ENCODE measurements at places on chromosomes 5 and 9.

GRCh38 chr5:54018438-54018837 is 291.9 kb downstream of the ARL15 start:
- no peak overlapping the region for H3K27ac ChIP-seq
- H3K4me3 ChIP-seq: no peak overlapping the region
- H3K4me1 ChIP-seq: peaks cover 2% of the 10 kb centered on the region
- H3K27me3 ChIP-seq: no peaks in the 10 kb centered on the region
- DNase-seq: no peak

DNA sequence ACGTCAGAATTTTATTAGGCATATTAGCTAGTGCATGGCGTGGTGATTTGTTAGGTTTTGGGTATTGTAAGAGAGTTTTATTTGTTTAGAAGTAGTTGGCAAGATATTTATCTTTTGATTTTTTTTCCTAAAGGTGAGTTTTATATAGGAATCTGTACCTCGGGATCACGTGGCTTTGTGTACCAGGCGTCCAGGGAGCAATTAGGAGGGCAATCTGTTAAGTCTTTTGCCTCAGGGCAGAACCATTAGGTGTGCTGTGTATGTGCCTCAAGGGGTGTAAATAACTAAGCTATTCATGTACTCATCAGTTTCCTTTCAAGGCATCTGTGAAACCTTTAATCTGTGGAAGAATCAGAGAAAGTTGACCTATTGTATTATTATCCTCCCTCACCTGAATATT is 39.4 kb downstream of the ZSWIM6 start:
- no peak overlapping the region for H3K27ac ChIP-seq
- H3K27me3 ChIP-seq: no peaks in the 10 kb centered on the region
- no peak overlapping the region for H3K4me3 ChIP-seq
- H3K4me1 ChIP-seq: no peaks in the 10 kb centered on the region

GRCh38 chr5:150340614-150341255 is 16.8 kb upstream of the TCOF1 start:
- H3K36me3 ChIP-seq: no peaks in the 10 kb centered on the region
- DNase-seq: no peak
- H3K27me3 ChIP-seq: no peaks in the 10 kb centered on the region
- H3K27ac ChIP-seq: no peak overlapping the region
- H3K4me1 ChIP-seq: no peaks in the 10 kb centered on the region

GRCh38 chr5:100777680-100778300 is 125.3 kb downstream of the ST8SIA4 start:
- H3K27ac ChIP-seq: no peak overlapping the region
- H3K4me3 ChIP-seq: no peak overlapping the region
- no peaks in the 10 kb centered on the region for H3K27me3 ChIP-seq
- no peak for DNase-seq

- H3K27me3 ChIP-seq: peaks cover 16% of the 10 kb centered on the region
- no peaks in the 10 kb centered on the region for H3K36me3 ChIP-seq
- no peak overlapping the region for H3K4me3 ChIP-seq
- H3K27ac ChIP-seq: no peak overlapping the region
- H3K4me1 ChIP-seq: peaks cover 26% of the 10 kb centered on the region
Observed at GRCh38 chr5:172685091-172685490, 44.0 kb downstream of the NEURL1B start.

GRCh38 chr9:96148634-96149532 is 153.1 kb downstream of the HSD17B3 start:
- no peak for DNase-seq
- no peak overlapping the region for H3K4me3 ChIP-seq
- H3K4me1 ChIP-seq: peaks cover 10% of the 10 kb centered on the region
- H3K27me3 ChIP-seq: no peaks in the 10 kb centered on the region
- no peak overlapping the region for H3K27ac ChIP-seq
- no peaks in the 10 kb centered on the region for H3K36me3 ChIP-seq

GRCh38 chr5:147555176-147555575 is 45.3 kb upstream of the DPYSL3 start:
- H3K4me3 ChIP-seq: no peak overlapping the region
- no peaks in the 10 kb centered on the region for H3K4me1 ChIP-seq
- no peaks in the 10 kb centered on the region for H3K36me3 ChIP-seq
- H3K27ac ChIP-seq: no peak overlapping the region
- no peaks in the 10 kb centered on the region for H3K27me3 ChIP-seq
- no peak for DNase-seq

- no peak overlapping the region for H3K27ac ChIP-seq
- no peaks in the 10 kb centered on the region for H3K4me1 ChIP-seq
- DNase-seq: no peak
- H3K27me3 ChIP-seq: peaks cover 24% of the 10 kb centered on the region
- no peak overlapping the region for H3K4me3 ChIP-seq
Observed at GRCh38 chr9:98950262-98950661, 6.6 kb downstream of the COL15A1 start.

- no peak overlapping the region for H3K4me3 ChIP-seq
- H3K27ac ChIP-seq: no peak overlapping the region
- no peaks in the 10 kb centered on the region for H3K36me3 ChIP-seq
- DNase-seq: no peak
- H3K4me1 ChIP-seq: no peaks in the 10 kb centered on the region
Observed at GRCh38 chr9:134712926-134713325, 71.3 kb downstream of the COL5A1 start.

DNA sequence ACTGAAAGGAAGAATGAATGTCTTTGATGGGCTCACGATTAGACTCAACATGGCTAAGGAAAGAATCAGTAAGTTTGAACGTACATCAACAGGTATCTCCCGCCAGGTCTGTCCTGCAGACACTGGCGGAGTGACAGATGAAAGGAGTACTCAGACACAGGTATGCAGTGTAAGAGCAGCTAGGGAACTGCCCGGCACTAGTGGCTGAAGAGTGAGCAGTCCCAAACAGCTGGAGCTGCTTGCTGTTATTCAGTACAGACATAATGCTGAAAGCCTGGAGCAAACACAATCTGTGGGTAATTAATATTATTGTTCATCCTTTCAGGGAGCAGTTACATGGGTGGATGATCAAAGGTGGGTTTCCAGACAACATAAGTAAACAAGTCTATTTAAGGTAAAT is 835.5 kb downstream of the TLE4 start:
- no peak overlapping the region for H3K4me3 ChIP-seq
- H3K27me3 ChIP-seq: no peaks in the 10 kb centered on the region
- no peaks in the 10 kb centered on the region for H3K36me3 ChIP-seq
- H3K4me1 ChIP-seq: no peaks in the 10 kb centered on the region

GRCh38 chr5:109196823-109197160 is 213.0 kb downstream of the PJA2 start:
- DNase-seq: no peak
- H3K4me1 ChIP-seq: no peaks in the 10 kb centered on the region
- H3K27ac ChIP-seq: no peak overlapping the region

DNA sequence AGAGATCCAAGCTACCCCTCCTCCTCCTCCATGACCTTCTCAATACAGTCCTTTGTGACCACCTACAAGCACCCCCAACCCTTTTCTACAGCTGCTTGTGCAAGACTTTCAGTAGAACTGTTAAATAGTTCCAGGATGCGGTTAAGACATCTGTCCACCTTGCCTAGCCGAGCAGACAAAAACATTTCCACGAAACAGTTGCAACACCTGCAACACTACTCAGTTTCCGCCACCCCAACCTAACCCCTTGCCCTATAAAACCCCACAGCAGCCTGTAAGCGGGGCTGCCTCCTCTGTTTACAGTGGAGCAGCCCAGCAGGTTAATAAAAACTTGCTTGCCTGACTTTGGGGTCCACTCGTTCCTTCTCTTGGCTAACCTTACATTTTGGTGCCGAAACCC is 1803.5 kb upstream of the CDH6 start:
- no peak overlapping the region for H3K27ac ChIP-seq
- H3K4me1 ChIP-seq: no peaks in the 10 kb centered on the region
- no peaks in the 10 kb centered on the region for H3K36me3 ChIP-seq
- no peaks in the 10 kb centered on the region for H3K27me3 ChIP-seq
- DNase-seq: no peak
- no peak overlapping the region for H3K4me3 ChIP-seq

GRCh38 chr9:1002678-1003077 is 26.2 kb downstream of the DMRT3 start:
- no peaks in the 10 kb centered on the region for H3K4me1 ChIP-seq
- H3K27ac ChIP-seq: no peak overlapping the region
- no peaks in the 10 kb centered on the region for H3K27me3 ChIP-seq

GRCh38 chr9:32350682-32351081 is 33.8 kb upstream of the ACO1 start:
- H3K27ac ChIP-seq: no peak overlapping the region
- H3K36me3 ChIP-seq: no peaks in the 10 kb centered on the region
- H3K4me1 ChIP-seq: no peaks in the 10 kb centered on the region
- no peak for DNase-seq

GRCh38 chr9:16426716-16427115 is 443.8 kb downstream of the BNC2 start:
- peaks cover 2% of the 10 kb centered on the region for H3K4me1 ChIP-seq
- H3K27me3 ChIP-seq: no peaks in the 10 kb centered on the region
- no peak overlapping the region for H3K4me3 ChIP-seq
- DNase-seq: no peak
- H3K36me3 ChIP-seq: no peaks in the 10 kb centered on the region

- no peak for DNase-seq
- no peaks in the 10 kb centered on the region for H3K27me3 ChIP-seq
Observed at GRCh38 chr5:78416677-78417425, 56.4 kb downstream of the SCAMP1 start.

GRCh38 chr9:80596579-80596978 is 1024.8 kb downstream of the TLE4 start:
- no peak overlapping the region for H3K4me3 ChIP-seq
- no peaks in the 10 kb centered on the region for H3K27me3 ChIP-seq
- no peaks in the 10 kb centered on the region for H3K36me3 ChIP-seq

- H3K27ac ChIP-seq: no peak overlapping the region
- peaks cover 10% of the 10 kb centered on the region for H3K4me1 ChIP-seq
- H3K27me3 ChIP-seq: no peaks in the 10 kb centered on the region
- DNase-seq: no peak
Observed at GRCh38 chr9:136619742-136620440, 42.8 kb upstream of the EGFL7 start.

GRCh38 chr5:125835293-125836172 is 587.7 kb upstream of the GRAMD2B start:
- DNase-seq: no peak
- no peak overlapping the region for H3K27ac ChIP-seq
- no peak overlapping the region for H3K4me3 ChIP-seq
- no peaks in the 10 kb centered on the region for H3K36me3 ChIP-seq
- no peaks in the 10 kb centered on the region for H3K4me1 ChIP-seq

GRCh38 chr5:150263801-150264621 is 25.6 kb downstream of the CAMK2A start:
- no peaks in the 10 kb centered on the region for H3K36me3 ChIP-seq
- DNase-seq: no peak
- H3K27me3 ChIP-seq: no peaks in the 10 kb centered on the region
- no peak overlapping the region for H3K27ac ChIP-seq
- no peaks in the 10 kb centered on the region for H3K4me1 ChIP-seq

- no peaks in the 10 kb centered on the region for H3K36me3 ChIP-seq
- peaks cover 2% of the 10 kb centered on the region for H3K27me3 ChIP-seq
- DNase-seq: no peak
- no peaks in the 10 kb centered on the region for H3K4me1 ChIP-seq
- H3K27ac ChIP-seq: no peak overlapping the region
- no peak overlapping the region for H3K4me3 ChIP-seq
Observed at GRCh38 chr5:6461006-6461405, 12.3 kb downstream of the UBE2QL1 start.

DNA sequence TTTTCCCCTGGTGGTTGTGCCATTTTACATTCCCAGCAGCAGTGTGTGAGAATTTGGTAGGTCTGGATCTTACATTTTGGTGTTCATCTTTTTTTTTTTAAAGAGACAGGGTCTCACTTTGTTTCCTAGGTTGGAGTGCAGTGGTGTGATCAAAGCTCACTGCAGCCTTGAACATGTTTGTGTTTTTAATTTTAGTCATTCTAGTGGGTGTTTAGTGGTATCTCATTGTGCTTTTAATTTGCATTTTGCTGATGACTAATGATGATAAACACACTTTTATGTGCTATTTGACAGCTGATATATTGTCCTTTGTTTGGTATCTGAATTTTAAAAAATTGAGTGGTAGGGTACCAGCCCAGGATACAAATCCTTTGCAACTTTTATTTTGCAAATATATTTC is 53.4 kb upstream of the POMT1 start:
- peaks cover 45% of the 10 kb centered on the region for H3K36me3 ChIP-seq
- DNase-seq: no peak
- no peak overlapping the region for H3K27ac ChIP-seq
- no peaks in the 10 kb centered on the region for H3K27me3 ChIP-seq
- no peak overlapping the region for H3K4me3 ChIP-seq
- no peaks in the 10 kb centered on the region for H3K4me1 ChIP-seq

GRCh38 chr9:6247266-6247665 is 31.7 kb downstream of the IL33 start:
- H3K27me3 ChIP-seq: no peaks in the 10 kb centered on the region
- no peak for DNase-seq
- no peak overlapping the region for H3K4me3 ChIP-seq
- H3K27ac ChIP-seq: no peak overlapping the region

DNA sequence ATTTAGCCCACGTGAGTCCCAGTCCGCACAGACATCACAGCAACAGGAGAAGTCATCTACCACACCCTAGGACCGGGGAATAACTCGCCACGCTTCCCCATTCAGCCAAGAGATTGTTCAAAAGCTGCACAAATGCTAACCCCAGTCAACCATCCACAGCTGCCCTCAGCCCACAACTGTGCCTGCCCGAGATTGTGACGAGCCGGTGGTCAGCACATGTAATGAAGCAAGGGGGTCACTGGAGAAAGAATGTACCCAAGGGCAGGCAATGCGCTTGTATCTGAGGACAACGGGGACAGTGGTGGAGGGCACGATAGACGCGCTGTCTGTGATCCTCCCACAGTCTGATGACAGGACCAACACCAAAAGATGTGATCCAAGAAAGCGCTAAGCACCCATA is 67.8 kb downstream of the COL23A1 start:
- no peaks in the 10 kb centered on the region for H3K36me3 ChIP-seq
- no peak for DNase-seq
- no peak overlapping the region for H3K27ac ChIP-seq
- no peaks in the 10 kb centered on the region for H3K4me1 ChIP-seq
- H3K4me3 ChIP-seq: no peak overlapping the region

DNA sequence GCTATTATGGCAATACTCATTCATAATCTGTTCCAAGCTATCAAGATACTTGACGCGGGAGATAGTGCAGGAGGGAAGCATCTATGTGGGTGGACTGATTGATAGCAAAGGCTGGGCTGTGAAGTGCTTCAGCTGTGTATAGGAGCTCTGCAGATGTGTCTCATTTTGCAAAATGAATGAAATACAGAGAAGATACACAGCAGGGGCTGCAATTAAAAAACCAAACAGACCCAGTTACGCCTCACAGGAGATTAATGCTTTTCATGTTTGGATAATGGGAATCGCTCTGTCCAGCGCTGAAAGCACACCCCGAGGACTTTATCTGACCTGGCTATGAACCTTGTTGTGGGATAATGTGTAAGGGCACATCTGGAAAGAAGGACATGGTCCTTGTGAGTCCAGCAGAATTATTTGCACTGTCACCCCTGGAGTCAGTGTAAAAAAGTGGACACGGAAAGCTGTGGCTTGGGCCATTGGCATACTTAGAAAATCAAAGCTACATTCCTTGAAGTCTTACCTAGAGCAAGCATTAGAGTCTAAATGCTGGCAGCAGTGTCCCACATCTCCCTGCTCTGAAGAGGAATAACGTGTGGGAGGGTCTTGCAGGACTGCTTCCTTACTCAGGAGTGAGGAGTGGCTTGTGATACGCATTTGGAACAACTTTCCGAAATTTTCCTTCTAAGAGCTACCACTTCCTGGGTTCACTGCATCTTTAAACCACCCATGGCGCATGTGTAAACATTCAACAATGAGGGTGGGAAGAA is 2.6 kb downstream of the SH3RF2 start:
- DNase-seq: no peak
- H3K27me3 ChIP-seq: peaks cover 3% of the 10 kb centered on the region

GRCh38 chr5:151225475-151225874 is 1.6 kb upstream of the CCDC69 start:
- H3K4me1 ChIP-seq: peaks cover 36% of the 10 kb centered on the region
- H3K36me3 ChIP-seq: peaks cover 20% of the 10 kb centered on the region
- DNase-seq: no peak
- H3K27ac ChIP-seq: no peak overlapping the region
- no peak overlapping the region for H3K4me3 ChIP-seq
